ENCODE measurements at places on chromosomes 2 and 18.
A peak's percentile ranks its signal among the peaks of the same experiment; 100 is the strongest.

DNA sequence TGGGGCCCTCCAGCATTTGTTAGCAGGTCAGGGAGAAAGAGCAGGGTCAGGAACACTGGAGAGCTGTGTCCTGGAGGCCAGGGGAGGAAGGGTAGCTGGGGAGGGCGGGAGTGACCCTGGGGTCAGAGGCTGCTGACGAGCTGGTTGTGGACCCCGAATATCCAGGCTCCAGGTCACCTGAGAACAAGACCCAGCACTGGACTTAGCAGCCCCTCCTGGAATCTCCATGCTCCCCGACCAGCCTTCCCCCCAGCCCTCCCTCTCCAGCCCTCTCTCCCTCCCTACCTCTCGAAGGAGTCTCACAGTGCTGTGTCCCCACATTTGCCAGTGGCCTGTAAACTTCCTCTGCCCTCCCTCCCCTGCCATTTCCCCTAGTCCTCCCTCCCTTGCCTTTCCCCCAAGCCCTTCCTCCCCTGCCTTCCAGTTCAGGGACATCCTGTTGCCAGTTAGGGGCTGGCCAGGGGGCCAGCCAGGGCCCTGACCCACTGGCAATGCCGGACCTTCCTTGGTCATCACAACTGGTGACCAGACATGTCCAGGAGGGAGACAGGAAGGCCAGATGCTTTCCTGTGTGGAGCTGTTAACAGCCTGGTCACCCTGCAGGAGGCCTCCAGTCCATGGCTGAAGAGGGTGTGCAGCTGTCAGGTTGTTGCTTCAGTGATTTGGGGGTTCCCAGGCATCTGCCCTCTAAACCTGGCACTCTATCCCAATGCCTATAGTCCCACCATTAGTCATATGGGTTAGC lies 50.0 kb upstream of the FAHD2A start:
- no peak for DNase-seq

DNA sequence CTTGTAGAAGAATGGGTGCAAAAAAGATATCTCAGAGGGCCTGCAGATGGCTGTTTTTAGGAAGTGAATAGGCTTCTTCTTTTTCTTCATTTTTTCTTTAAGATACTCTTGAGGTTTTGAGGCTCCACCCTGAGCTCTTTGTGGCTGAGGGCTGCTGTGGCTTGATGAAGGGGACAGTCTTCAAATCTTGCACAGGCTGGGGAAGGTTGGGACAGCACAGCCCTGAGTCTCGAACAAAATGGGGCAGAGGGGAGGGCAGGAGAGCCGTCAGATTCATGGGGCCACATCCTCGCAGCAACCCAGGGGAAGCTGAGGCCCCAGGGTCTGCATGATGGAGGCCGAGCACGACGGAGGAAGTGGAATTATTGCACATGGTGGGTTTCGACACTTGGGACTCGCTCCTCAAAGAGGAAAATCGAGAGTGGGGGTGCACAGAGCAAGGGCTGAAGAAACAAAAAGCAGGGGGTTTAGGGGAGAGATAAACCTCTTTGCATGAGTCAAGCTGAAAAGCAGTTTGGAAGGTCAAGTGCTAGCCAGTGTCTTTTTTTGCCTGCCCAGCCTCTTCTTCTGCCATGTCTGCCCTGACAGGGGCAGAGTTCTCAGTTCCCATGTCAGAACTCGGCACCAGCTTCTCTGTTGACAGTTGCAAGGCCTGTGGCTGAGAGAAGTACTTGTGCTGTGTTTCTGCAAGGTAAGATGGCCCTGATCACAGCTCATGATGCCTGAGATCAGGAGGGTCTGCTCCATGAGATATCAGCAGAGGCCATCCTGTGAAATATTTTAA lies 19.5 kb downstream of the INPP4A start:
- DNase-seq = no peak

- no peak for DNase-seq
Measured at GRCh38 chr2:205047273-205047839, 502.1 kb downstream of the PARD3B start.

DNA sequence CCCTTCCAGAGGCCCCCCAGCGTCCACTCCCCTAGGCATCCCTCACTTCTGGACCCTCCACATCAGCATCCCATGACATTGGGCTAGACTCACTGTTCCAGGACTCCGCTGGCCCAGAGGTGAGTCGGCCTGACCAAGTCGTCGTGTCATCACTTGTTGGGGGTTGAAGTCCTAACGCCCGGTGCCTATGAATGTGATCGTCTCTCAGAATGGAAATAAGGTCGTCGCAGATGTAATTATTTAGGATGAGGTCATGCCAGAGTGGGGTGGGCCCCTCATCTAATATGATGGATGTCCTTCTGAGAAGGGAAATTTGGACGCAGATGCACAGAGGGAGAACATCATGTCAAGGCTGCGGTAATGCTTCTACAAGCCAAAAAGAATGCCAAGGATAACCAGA lies 142.7 kb downstream of the AGAP1 start:
- DNase-seq = no peak

DNA sequence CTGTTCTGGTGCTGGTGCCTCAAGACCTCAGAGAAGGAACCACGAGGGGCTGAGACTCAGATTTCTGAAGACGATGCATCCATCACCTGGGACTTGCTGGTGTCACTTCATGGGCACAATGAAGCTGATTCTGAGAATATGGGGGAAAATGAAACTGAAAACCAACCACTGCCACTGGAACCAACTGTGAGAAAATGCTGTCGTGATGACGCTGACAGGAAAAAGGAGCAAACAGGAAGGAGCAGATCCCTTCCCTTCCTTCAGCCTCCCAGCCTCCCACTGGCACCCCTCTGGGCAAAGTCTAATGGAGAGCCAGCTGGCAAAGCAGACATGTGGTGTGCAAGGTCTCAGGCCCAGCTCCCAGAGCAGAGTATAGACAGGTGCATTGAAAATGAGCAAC lies 109.7 kb downstream of the FOXI3 start:
- DNase-seq = no peak

DNA sequence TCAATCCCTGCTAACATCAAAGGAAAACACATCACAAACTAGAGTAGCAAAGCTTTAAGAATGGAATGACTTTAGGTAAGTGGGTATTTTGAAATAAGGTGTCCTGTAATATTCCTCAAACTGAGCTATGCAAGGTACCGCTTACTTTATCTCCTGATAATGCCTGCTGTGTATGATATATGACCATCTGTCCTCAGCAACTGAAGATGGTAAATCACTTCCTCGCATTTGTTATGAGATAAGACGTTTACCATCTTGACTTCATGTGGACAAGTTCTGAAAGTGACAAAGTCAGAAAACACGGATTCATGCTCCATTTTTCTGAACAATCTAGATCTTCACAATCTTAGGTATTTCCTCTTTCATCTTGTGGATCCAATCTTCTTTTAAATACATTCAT lies 49.3 kb upstream of the PTPRM start:
- DNase-seq = no peak

DNA sequence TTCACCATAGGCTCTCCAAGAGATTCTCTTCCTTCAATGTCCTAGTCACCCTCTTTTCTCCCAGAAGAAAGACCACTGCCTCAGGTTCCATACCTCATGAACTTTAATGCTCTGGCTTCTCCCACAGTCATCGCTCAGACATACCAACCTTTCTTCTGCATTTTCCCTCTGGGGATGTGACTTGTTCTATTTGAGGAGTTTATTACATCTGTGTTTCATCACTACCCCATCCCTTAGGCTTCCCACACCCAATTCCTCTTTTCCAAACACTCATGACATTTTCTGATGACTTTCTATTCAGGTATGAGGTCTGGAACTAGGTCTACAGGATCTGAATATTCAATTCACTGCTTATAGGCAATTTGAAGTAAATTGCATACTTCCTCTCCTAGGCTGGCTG lies 298.6 kb upstream of the MAP2 start:
- no peak for DNase-seq

- peak; percentile 37 for DNase-seq
Measured at GRCh38 chr2:219384859-219385258, 2.9 kb downstream of the DNPEP start.

- DNase-seq = no peak
Measured at GRCh38 chr2:161981679-161982250, 92.2 kb downstream of the DPP4 start.
